ENCODE measurements at places on chromosomes 1 and 21.

DNA sequence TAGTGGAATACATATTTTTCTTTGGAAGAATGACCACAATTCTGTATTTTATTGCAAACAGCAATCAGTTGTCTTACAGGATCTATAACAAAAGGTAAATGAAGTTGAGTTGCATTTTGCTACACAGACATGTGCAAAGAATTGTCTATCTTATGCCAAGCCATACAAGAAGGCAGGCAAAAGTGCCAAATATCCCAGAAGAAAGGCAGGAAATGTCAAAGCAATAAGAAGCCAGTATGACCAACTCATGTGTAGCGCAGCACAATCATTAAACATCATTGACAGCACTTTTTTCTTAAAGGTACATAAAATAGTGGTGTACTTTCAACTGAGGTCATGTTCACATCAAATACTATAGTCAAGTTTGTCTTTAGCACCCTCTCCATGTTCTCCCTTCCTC lies 42.7 kb downstream of the NIBAN1 start:
- DNase-seq: no peak

DNA sequence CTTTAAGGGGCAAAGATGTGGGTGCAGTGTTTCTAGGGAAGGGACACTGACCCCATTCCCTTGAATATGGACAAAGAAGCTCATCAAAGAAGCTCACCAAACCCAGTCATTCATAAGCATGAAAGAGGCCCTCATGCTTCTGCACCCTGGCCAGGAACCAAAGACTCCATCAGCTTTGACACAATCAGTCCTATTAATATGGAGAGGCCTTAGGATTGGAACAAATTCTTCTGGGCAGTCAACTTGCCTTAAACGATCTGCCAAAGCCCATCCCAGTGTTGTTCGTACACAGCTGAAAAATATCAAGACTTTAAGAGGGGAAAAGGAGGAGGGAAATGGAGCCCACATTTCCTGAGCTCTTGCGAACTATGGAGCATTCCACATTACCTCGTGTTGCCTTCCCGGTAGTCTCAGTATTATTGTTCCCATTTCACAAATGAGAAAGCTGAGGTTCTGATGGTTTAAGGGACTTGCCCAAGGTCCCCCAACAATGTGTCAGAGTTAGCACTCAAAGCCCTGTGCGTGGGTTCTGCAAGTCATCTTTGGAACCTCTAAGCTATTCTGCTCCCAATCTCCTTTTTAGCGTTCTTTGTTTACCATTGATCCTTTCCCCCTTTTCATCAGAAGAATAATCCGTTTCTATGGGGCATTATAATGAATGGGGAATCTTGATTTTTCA lies 161.9 kb downstream of the ZBTB18 start:
- DNase-seq: no peak

- DNase-seq: no peak
Observed at GRCh38 chr1:185969524-185969991, 235.4 kb downstream of the HMCN1 start.

GRCh38 chr1:214466403-214467077 lies 84.9 kb downstream of the PTPN14 start:
- DNase-seq: no peak

- no peak for DNase-seq
Observed at GRCh38 chr1:77706321-77706720, 23.9 kb upstream of the ZZZ3 start.

DNA sequence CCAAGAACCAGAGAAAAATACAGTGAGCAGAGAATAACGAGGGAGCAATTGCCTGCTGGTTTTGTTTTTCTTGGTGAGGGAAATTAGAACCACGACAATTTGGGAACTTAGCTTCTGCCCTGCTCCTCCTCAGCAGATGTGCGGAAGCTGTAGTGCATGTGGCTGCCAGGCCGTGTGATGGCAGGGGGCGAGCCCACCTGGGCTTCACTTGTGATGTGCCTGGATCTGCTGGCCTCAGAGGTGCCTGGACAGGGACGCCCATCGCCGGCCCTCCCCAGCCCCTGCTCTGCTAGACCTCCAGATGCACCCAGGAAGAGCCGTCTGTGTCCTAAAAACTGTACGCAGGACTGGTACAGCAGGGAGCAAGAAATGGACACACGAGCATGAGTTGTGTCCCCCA lies 28.5 kb upstream of the C1orf174 start:
- DNase-seq: no peak

DNA sequence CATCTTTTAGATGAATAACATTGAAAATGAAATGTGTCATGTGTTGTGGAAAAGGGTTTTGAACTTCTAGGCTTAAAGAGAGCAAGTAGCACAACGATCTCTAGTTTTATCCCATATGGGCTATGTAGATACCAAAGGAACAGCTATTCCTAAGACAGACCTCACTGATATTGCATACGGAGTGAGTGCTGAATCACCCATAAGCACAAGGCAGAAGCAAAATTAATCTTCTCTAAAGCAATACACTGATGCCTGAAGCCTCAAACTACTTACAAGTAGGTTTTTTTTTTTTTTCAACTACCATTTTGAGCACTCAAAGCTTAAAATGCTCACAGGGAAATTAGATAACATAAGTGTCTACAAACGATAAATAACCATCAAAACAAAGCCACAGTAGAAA lies 5.0 kb upstream of the KMO start:
- no peak for DNase-seq

DNA sequence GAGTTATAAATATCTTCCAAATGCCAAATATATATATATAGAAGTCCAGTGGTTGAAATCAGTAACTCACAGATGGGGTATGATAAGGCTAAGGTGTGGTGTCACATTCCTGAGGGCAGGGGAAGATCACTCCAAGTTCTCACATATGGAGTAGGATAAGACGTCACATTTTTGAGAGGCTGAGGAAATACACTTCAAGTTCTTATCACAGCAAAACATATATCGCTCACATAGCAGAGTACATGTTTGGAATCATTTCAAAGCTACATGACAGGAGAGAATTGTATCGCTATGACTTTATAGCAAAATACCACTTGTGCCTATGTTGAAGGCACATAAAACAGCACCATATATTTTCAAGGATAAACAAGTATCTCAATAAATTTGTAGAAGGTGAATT lies 55.1 kb downstream of the RBM11 start:
- DNase-seq: no peak

DNA sequence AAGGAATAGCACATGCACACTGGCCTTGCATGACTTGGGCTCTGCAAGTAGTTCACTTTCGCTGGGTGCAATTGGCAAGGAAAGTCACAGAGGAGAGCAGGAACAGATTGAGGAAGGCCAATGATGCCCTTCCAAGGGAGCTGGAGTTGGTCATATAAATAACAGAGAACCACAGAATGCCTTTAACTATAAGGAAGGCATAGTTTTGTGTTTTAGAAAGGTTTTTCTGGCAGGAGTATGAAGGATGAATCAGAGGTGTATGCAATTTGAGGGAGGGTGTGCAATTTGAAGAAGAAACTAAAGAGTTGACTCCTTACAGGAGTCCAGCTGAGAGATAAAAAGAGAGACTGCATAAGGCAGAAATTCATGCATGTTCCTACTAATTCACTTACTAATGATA lies 112.1 kb downstream of the PHTF1 start:
- DNase-seq: no peak

DNA sequence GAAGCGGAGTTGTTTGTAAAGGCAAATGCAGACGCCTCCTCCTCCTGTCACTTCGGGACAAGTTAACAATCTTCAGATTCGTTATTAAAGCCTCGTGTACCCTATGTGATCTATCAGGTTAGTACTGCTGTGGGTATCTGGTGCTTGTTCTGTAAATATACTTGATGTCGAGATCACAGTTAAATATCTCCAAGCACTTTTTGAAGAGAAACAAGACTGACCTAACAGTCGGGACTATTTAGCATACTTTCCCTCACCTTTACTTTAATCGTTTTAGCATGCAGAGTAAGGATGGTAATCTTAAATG lies 710 bp downstream of the KLHL20 start:
- DNase-seq: no peak

DNA sequence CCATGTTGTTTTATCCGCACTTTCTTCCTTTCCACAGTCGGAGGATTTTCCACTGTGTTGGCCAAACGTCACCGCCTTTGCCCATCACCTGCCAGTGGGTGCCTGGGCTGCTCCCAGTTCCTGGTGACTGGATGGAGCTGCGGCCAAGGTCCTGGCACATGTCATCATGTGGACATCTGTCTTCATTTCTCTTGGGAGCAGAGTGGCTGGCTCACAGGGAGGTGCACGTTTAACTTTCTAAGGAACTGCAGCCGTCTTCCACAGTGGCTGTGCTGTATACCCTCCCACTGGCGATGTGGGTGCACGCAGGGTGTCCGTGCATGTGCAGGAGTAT lies 19.5 kb upstream of the RNF223 start:
- DNase-seq: no peak

DNA sequence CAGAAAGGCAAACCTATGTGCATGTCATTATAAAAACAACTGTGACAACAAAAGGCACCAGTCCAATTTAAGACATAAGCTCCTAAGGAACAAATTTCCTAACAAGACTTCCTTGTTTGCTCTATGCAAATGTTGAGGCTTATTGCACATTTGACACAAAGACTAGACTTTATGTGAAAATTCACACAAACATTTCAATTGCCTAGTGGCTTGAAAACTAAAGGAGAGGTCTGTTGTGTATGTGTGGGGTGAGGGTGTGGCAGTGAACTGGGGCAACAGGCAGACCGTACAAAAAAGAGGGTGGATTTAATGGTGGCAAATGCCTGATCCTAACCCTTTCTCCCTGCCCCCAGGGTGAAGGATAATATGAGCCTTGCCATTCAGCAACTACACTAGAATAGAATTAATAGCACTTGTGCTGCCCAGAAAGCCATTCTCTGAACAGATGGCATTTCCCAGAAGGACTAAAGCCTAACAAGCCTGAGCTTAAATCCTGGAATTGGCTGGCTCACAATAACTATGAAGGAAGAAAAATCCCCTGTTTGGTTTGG lies 73.9 kb downstream of the GLUL start:
- no peak for DNase-seq

GRCh38 chr1:45674478-45674877 lies 11.9 kb downstream of the GPBP1L1 start:
- no peak for DNase-seq

GRCh38 chr1:186872291-186872690 lies 43.5 kb downstream of the PLA2G4A start:
- no peak for DNase-seq

DNA sequence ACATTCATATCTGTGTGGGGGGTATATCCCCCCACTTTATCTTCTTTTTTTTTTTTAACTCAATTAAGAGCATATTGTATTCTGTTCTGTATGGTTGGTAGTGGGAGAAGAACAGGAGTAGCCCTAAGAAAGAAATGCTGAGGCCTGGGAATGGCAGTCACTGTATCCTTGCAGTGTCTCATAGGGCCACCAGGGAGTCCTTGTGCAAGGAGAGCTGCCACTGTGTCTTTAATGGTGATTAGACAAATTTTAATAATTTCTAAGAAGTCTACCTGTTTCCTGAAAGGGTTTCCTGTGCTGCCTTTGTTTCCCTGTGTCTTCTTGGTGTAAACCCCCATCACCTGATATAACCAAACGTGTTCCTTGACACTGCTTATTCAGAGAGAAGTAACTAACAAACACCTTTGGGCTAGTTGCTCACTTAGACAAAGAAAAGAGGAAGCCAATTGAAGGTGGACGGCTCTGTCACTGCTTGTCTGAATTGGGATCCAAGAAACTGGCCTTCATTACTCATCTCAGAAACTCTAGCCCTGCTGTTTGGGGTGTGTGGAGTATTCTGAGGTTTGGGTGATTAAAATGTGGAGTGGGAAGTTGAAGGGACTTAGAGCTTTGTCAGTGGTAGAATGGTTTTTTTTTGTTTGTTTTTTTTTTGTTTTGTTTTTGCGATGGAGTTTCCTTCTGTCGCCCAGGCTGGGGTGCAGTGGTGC lies 15.2 kb downstream of the GIPC2 start:
- DNase-seq: no peak

- no peak for DNase-seq
Observed at GRCh38 chr1:162908780-162909179, 47.8 kb upstream of the CCDC190 start.

- DNase-seq: no peak
Observed at GRCh38 chr1:109295712-109296415, 10.9 kb downstream of the MYBPHL start.

GRCh38 chr1:92872719-92873118 lies 40.9 kb downstream of the RPL5 start:
- no peak for DNase-seq

GRCh38 chr1:226711976-226712741 lies 26.9 kb downstream of the ITPKB start:
- no peak for DNase-seq

GRCh38 chr1:84271441-84272151 lies 29.9 kb upstream of the SAMD13 start:
- no peak for DNase-seq

DNA sequence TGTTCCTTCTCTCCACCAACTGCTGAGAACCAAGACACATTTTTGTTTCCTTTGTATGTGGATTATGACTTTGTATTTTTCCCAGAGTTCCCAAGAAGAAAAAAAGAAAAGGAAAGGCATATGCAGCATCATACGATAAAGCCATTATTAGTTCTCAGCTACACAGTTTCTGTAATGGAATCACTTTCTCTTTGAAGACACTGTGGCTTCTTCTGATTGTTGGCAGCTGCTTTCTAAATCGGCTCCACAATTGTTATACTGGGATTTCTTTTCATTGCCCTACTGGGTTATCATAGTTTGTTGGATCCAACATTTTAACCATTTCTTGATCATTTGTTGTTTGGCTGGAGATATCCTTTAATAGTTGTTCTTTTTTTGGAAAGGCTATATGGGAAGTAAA lies 89.5 kb upstream of the HIVEP3 start:
- DNase-seq: no peak

DNA sequence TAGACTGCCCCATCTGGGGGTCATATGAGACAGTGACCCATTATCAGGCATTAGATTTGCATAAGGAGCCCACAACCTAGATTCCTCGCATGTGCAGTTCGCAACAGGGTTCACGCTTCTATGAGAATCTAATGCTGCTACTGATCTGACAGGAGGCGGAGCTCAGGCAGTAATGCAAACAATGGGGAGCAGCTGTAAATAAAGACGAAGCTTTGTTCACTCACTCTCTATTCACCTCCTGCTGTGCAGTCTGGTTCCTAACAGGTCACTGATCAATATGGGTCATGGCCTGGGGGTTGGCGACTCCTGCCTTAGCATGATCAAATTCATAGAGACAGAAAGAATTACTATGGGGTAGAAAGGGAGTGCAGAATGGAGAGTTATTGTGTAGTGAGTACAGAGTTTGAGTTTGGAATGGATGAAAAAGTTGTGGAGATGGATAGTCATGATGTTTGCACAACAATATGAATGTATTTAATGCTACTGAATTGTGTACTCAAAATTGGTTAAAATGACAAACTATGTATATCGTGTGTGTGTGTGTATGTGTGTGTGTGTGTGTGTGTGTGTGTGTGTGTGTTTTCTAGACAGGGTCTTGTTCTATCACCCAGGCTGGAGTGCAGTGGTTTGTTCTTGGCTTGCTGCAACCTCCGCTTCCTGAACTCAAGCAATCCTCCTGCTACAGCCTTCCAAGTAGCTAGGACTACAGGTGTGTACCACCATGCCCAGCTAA lies 42.2 kb downstream of the BTF3L4 start:
- no peak for DNase-seq

GRCh38 chr1:225931270-225932136 lies 7.5 kb upstream of the PYCR2 start:
- DNase-seq: no peak

Data from thoracic aorta (tissue), 2 donors.